LNCaP clone FGC (cell line): ENCODE measurements at places on chromosomes 6 and 20.

DNA sequence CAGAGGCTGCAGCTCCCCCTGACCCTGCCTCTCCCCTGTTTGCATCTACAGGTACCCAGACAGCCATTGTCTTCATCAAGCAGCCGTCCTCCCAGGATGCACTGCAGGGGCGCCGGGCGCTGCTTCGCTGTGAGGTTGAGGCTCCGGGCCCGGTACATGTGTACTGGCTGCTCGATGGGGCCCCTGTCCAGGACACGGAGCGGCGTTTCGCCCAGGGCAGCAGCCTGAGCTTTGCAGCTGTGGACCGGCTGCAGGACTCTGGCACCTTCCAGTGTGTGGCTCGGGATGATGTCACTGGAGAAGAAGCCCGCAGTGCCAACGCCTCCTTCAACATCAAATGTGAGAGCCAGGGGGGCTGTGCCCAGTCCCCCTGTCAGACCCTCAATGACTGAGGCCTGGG, 42.1 kb upstream of the SRF start:
- DNase-seq, result no peak

GRCh38 chr6:25253351-25253750, 25.8 kb upstream of the CARMIL1 start:
- DNase-seq, result no peak

- DNase-seq, result no peak
Observed at GRCh38 chr6:30234356-30234755, 21.1 kb upstream of the TRIM26 start.

GRCh38 chr6:124622351-124622750, 339.9 kb upstream of the RNF217 start:
- no peak for DNase-seq

GRCh38 chr6:88609983-88610382, 353.4 kb downstream of the RNGTT start:
- DNase-seq, result no peak

GRCh38 chr6:31493875-31494694, 3.9 kb upstream of the MICB start:
- DNase-seq, result no peak

- no peak for DNase-seq
Observed at GRCh38 chr6:166444446-166444845, 61.7 kb upstream of the MPC1 start.

DNA sequence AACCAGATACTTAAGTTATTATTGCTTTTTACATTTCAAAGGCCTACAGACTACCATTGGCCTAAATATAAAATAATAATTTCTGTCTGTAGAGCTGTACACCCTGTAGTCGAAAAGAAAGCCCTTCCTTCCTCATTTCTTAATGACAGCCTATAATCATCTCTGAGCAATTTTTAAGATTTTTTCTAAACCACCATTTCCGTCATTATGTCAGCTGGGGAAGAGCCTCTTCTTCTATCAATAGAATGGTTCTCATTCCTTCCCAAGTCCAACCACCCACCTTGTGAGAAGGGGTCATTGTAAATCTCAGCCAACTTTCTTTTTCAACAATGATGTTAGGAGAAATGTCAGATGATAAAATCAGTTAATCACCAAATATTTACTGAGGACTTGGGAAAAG, 91.8 kb downstream of the PLEKHG1 start:
- no peak for DNase-seq

GRCh38 chr20:46575937-46576461, 25.5 kb upstream of the OCSTAMP start:
- no peak for DNase-seq
